Right ventricle myocardium superior (tissue), 1 donor: ENCODE measurements at places on chromosomes 4 and X.

DNA sequence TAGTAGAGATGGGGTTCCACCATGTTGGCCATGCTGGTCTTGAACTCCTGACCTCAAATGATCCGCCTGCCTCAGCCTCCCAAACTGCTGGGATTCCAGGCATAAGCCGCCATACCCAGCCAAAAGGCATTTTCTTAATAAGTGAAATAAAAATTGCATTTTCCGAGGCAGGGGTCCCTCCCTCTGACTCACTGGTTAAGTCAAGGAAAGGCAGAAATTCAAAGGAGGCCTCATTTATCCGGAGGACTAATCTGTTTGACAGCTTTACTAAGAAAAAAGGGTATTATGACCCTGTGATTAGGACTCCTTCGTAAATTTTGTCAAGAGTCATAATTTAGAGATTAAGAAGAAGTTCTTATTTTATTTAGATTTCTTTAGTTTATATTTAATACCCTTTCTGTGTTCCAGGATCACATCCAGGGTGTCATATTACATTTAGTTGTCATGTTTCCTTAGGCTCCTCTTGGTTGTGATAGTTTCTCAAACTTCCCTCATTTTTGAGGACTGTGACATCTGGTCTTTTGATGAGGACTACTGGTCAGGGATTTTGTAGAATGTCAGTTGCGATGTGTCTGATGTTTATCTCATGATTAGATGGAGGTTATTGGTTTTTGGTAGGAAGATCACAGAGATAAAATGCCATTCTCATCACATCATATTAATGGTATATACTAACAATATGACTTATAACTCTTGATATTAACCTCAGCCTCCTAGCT is 753.7 kb upstream of the AMOT start:
- DNase-seq: no peak

GRCh38 chr4:184167576-184167975 is 50.1 kb downstream of the ENPP6 start:
- DNase-seq: no peak

GRCh38 chr4:93201471-93202096 is 627.0 kb upstream of the ATOH1 start:
- no peak for DNase-seq

GRCh38 chrX:47078129-47079043 is at the start of gene RGN:
Gene RGN (plus strand): TSS chrX:47078443. CDS start chrX:47081145, 2,702 bp downstream.
- DNase-seq: peak; percentile 41

- no peak for DNase-seq
Measured at GRCh38 chr4:141826260-141826659, 189.9 kb downstream of the IL15 start.

DNA sequence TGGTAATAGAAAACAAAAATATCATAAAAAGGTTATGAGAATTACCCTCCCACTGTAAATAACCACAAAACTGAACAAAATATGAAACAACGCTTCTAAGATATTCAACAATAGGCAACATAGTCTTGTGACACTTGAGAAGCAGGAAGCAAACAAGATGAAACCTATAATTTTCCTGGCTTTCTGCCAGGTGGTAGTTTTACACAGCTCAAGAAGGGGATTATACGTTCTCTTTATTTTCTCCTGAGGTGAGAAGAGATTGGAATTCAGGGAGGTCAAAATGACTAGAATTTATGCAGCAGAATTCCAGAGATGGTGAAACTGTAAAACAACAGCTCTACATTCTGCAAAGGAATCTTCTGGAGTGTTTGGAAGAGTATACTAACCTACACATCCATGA is 186.0 kb downstream of the HHIP start:
- DNase-seq: no peak

DNA sequence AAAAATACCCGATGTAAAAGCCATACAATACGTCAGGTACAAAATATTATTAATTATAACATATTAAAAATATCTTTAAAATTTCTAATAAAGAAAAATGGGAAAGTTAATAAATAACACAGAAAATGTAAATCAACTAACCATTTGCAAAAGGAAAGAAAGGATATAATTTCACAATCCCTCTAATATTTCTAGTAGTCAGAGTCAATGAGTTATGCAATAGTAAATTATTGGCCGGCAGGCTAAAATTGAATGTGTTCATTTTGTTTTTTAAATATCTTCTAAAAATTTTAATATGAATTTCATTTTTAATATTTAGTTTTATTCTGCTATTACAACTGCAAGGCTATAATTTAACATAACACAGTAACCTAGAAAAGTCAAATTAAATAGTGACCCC is 155.7 kb downstream of the FBXW7 start:
- DNase-seq: no peak
